D721Med (cell line): ENCODE measurements at places on chromosomes 3 and 15.

DNA sequence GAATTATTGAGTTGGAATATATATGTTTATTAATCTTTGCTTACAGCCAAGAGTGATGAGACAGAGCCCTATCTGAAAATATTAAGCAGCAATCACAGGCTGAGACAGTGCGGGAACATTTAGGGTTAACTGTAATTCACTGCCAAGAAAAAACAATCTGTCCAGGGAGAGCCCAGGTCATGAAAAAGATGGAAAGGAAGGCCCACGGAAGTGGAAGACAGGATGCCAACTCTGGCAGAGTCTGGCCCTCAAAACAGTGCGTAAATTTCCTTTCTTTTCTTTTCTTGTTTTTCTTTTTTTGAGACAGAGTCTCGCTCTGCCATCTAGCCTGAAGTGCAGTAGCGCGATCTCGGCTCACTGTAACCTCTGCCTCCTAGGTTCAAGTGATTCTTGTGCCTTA, 67.6 kb downstream of the SUMF1 start:
- DNase-seq: no peak

DNA sequence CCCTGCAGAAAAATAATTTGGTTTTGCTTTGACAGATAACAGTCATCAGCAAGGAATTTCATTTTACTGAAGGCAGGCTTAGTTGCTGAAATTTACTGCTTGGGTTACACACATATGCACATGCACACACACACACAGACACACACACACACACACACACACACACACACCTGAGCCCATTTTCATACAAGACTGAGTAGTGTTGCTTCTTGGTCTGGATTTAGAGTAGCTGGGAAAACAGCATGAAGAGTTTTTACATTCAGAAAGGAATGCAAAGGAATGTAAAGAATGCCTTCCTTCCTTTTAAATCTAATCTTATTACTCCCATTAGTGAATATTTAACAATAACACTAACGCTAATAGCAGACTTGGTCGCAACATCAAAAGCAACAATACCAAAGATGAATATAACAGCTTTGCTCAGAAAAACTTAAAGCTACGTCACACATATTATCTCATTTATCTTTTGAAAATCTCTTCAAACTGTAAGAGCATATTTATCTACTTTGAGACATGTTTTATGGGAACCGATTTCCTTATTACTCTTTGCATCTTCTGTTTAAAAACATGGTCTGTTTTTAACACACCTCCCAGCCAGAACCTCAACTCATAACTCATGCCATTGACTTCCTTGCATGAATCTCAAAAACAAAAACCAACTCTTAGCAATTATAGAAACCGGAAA, 32.5 kb downstream of the RFTN1 start:
- no peak for DNase-seq

DNA sequence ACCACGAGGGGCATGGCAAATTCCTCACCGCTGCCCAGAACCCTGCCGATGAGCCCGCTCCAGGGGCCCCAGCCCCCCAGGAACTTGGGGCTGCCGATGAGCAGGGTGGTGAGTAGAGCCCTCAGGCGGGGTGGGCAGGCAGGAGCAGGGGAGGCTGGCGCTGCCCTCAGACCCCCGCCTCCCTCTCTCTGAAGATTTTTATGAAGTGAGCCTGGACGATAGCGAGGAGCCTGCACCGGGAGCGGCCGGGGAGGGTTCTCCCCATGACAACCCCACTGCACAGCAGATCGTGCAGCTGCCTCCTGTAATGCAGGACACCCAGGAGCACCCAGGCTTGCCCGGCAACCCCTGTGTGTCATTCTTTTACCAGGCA, 56.7 kb upstream of the UBE2Q2 start:
- no peak for DNase-seq

DNA sequence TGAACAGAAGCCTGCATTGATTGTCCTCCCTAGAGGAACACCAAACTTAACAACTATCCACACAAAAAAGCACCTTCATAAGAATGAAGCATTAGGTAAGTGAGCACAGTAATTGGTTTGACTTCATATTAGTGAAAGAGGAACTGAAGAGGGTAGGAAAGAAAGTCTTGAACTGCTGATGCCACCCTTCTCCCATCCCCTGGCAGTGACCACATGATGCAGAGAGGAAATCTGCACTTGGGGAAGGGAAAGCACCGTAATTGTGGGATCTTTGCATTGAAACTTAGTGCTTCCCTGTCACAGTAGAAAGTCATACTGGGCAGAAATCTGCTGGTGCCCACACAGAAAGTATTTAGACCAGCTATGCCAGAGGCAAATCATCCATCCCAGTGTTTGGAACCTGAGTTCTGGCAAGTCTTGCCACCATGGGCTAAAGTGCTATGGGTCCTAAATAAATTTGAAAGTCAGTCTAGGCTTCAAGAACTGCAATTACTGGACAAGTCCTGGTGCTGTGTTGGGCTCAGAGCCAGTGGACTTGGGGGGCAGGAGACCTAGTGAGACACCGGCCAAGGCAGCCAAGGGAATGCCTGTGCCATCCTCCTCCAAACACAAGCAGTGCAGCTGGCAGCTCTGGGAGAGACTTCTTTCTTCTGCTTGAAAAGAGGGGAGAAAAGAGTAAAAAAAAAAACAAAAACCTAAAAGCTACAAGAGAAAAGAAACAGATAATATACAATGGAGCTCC, 63.6 kb downstream of the SLC15A2 start:
- DNase-seq: no peak

DNA sequence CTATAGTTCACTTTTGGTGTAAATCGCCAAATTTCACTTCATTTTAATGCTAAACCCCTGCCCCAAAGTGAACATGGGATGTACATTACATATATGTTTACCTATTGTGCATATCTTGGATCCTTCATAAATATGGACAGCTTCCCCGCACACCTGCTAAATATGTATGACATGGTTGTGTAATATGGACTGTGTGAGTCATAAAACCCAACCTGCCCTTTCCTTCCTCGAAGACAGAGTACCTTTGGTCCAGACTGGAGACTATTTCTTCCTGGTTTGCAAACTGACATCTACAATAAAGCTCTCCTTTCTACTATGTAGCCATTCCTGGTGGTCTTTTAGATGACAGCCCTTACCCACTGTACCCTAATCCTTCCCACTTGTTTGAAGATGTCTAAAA, 12.4 kb downstream of the ACTC1 start:
- no peak for DNase-seq

GRCh38 chr3:73350996-73351395, 273.7 kb downstream of the PDZRN3 start:
- DNase-seq: no peak

DNA sequence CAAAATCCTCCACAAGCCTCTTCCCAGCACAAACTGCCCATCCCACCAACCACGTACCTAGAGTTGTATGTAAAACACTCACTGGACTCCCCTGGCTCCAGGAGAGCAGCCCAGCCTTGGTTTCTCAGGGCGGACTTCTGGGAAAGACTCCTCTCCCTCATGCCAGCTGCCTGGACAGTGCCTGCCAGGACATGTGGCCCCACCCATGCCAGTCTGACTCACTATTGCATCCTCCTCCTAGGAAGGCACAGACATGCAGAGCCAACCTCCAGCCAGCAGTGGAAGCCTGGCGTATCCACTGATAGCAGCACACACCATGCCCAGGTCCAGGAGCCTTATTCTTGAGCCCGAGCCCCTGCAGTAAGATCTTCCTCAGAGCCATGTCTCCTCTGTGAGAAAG, 8.6 kb downstream of the PKM start:
- no peak for DNase-seq

DNA sequence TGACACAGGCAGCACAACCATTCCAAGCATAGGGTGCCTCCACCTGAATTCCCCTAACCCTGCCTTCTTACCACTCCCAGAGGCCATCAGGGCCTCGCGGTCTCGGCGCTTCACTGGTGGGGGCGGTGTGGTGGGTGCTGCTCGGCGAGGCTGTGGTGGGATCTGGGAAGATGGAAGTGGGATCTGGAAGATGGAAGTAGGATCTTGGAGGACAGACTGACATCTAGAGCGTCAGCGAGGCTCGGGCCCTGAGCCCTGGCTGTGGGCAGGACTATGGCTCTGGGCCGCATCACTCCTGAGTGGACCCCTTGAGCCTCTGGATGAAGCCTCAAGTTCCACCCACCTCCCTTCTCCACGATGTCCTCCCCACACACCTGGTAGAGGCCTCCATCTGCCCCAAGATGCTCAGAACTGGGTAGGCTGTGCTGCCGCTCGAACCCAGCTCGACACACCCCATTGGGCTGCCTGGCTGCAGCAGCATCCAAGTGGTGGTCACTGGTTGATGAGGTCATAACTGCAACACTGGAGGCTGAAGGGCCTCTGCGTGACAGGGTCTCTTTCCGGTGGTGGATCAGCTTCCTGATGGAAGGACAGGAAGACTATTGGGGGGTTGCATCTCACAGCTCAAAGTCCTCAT, 3.6 kb downstream of the NCKIPSD start:
- no peak for DNase-seq

GRCh38 chr3:135645541-135645940, 320.0 kb upstream of the PPP2R3A start:
- no peak for DNase-seq

GRCh38 chr3:127089486-127090145, 103.3 kb upstream of the PRR23E start:
- DNase-seq: no peak

GRCh38 chr3:116899253-116899652, 189.7 kb downstream of the TUSC7 start:
- DNase-seq: no peak

DNA sequence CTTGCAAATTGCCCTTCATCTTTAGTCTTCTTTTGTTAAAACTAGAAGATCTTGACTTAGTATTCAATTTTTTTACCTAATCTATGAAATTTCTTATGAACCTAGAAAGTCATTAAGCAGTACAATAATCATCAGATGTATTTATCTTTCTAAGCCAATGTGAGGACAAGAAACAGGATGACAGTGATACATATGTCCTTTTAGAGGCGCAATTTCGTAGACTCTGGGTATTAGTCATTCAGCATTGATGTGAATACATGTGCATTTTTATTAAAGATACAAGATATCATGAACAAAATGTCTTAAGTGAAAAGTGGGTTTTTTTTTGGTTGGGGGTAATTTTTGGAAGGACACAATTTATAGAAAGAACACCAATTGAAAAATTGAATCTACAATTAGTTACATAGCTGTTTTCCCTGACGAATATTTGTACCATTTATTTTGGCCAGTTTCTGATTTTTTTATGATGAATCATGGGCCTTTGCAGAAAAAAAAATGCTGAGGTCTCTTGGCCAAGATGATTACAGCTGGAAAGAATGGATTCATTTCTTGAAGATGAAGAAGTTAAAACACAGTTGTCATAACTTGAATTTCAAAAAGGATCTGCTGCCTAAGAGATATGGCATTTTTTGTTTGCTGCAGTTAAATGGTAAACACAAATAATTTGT, 48.9 kb upstream of the AGTR1 start:
- no peak for DNase-seq

GRCh38 chr15:40003116-40003916, 35.7 kb downstream of the SRP14 start:
- no peak for DNase-seq

- DNase-seq: no peak
These were observed 3.6 kb downstream of the DUOX2 start for GRCh38 chr15:45110256-45110820.

DNA sequence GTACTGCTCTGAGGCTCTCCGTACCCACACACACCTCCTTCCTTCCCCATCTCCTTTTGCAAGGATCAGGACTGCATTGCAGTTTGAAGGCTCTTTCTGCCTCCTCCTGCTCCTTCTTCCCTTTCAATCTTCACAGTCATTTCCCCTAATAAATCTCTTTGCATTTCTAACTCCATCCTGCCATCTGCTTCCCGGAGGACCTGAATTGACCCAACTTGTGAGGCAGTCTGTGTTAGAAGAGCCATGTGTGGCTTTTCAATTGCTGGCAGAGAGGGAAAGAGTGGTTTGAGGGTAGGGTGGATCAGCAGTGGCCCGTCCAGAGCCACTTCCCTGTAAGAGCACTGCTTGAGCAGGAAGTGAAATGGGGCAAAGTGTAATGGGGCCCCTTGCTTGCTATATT, 35.8 kb downstream of the ANAPC13 start:
- no peak for DNase-seq

GRCh38 chr15:28881170-28881569, 4.6 kb upstream of the APBA2 start:
- no peak for DNase-seq

DNA sequence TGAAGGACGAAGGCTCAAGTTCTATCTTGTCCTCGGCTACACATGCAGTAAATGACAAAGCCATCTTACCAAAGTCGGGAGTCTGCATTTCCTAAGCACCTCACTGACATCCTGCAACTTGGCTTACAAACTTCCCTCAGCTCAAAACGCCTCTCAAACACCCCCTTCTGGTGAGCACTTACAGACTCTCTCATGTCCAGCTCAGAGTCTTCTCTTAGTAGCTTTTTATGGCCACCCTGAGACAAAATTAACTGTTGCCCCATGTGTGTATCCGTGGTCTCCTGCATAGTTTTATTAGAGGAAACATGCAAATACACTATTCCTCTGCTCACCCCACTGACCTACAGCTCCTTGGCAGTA, 819.7 kb downstream of the FHIT start:
- DNase-seq: no peak

GRCh38 chr3:72973786-72974185, 22.8 kb upstream of the PPP4R2 start:
- no peak for DNase-seq

- no peak for DNase-seq
These were observed 90.1 kb downstream of the TMCO5A start for GRCh38 chr15:38024293-38025091.

DNA sequence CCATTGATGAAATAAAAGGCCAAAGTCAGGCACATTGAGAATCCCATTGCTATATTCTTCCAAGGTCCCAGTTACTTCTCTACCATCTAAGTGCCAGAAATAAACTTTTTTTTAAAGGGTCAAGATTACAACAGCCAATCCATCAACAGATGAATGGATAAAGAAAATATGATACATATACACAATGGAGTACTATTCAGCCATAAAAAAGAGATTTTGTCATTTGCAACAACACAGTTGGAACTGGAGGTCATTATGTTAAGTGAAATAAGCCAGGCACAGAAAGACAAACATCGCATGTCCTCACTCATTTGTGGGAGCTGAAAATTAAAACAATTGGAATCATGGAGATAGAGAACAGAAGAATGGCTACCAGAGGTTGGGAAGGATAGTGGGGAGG, 25.5 kb downstream of the ULK4 start:
- no peak for DNase-seq

DNA sequence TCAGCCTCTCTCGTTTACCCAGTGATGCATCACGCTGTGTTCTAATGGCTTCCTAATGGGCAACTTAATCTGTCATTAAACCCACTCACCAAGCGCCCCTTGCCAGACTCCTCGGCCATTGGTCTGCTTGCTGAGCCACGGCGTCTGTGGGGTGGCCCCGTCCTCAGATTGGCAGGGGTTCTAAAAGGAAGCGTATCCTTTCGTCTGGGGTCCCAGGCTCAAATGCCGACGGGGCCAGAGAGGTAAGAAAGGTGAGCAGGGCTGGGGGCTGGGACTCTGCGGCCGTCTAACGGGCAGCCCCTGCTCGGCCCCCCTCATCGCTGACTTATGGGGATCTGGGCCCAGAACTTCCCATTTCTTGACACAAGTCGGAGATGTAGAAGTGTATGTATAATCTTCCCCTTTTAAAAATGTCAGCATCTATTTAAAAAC, 315.1 kb upstream of the PROK2 start:
- no peak for DNase-seq

- DNase-seq: no peak
These were observed 35.4 kb downstream of the PXYLP1 start for GRCh38 chr3:141266797-141267555.

- DNase-seq: no peak
These were observed 208.1 kb downstream of the MINAR1 start for GRCh38 chr15:79640206-79640605.

GRCh38 chr3:23648326-23648995, 157.3 kb upstream of the UBE2E1 start:
- no peak for DNase-seq
